C1 segment of cervical spinal cord (tissue), 14 donors: ENCODE measurements at places on chromosomes 6 and 20.

GRCh38 chr6:169967687-169968086 is 216.3 kb downstream of the ERMARD start:
- no peak for DNase-seq

DNA sequence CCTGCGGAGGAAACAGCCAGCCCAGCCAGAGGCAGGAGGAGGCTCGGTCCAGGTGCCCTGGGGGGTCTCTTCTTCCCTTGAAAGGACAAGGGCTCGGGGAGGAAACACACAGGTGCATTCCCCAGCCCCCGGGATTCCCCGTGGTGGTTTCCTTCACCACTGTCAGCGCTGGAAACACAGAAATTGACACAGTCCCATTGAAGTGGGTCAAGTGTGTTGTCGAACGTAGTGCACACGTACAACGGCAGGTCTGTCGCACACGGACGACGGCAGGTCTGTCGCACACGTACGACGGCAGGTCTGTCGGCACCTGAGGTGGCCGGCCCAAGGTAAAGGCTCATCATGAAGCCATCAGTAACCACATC is 80.9 kb downstream of the DLL1 start:
- no peak for DNase-seq

DNA sequence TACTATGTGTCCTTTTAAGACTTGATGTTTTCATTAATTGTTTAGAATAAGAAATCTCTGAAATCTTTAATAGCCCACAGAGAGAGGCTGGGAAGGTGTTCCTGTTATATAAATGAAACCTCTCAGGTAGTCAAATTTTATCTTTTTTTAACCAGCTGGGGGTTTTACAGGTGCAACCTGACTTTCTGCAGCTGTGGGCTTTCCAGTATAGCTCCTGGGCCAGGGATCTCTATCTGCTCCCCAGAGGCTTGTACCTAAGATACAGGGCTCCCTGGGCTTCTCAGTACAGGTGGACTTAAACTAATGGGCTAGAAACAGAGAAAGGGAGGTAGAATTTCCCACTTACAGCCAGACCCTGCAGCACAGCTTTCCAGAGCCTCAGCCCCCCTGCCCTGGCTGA is 49.4 kb downstream of the HLA-C start:
- DNase-seq: no peak

- no peak for DNase-seq
Observed at GRCh38 chr6:128597004-128597403, 76.6 kb upstream of the PTPRK start.

- DNase-seq: no peak
Observed at GRCh38 chr6:49326347-49326746, 136.7 kb downstream of the MMUT start.

- DNase-seq: peak; percentile 8
Observed at GRCh38 chr20:46458866-46459750, 52.7 kb upstream of the ELMO2 start.

DNA sequence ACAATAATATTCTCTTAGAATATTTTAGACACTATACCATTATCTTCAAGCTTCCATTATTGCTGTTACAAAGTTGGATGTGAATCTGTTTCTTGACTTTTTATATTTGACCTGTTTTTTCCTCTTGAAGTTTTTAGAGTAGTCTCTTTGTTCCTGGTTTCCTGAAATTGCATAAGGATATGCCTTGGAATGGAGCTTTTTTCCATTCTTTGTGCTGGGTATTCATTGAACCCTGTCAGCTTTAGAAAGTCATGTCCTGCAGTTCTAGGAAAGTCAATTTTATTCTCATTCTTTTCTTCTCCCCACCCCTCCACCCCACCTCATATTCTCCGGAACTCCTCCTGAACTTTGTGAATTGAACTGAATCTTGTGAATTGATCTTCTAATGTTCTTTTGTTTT is 92.4 kb upstream of the FOXO3 start:
- DNase-seq: no peak

- DNase-seq: no peak
Observed at GRCh38 chr6:34865107-34865506, 22.7 kb downstream of the TAF11 start.

DNA sequence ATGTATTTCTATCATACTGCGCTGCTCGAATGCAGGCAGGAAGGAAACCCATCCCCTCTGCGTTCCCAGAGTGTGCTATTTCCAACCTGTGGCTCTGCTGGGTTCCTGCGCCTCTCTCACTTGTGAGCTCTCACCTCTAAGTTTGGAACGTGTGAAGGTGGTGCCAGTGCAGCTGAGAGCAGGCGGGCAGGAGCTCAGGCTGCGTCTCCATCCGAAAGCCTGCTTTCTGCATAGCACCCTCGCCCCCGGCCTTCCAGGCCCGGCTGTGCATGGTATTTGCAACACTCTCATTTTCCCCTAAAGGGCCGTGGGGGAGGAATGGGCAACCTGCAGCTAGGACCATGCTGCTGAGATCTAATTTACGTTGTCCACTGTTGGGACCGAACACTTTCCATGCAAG is 288.0 kb upstream of the TSHZ2 start:
- no peak for DNase-seq

DNA sequence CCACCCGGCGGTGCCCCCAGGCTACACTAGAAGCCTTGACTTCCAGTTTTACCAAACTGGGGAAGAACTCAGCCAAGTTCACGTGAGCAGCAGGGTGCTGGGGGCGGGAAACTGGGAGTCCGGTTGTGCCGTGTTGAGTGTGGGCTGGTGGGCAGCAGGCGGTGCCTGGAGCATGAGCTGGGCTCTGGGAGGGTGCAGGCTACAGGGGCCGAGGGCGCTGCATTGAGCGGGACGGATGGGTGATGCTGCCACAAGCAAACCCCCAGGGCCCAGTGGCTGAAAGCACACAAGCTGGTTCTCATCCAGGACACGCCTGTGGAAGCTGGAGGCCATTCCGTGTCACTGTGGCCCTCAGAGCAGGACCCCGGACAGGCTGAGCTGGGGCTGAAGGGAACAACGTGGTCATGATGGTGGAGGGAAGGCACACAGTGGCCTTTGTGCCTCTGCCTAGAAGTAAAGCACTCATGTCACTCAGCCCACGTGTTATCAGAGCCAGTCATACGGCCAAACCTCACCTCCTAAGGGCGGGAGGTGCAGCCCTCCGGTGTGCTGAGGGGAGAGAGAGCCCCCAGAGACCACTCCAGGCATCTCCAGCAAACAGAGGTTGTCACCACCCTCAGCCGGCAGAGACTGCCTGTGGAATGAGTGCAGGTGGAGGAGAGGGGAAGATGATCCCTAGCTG is 29.5 kb downstream of the RBM38 start:
- DNase-seq: no peak

GRCh38 chr6:15914553-15914952 is 214.3 kb upstream of the MYLIP start:
- no peak for DNase-seq

GRCh38 chr6:158853072-158853879 is 34.1 kb upstream of the EZR start:
- DNase-seq: no peak

DNA sequence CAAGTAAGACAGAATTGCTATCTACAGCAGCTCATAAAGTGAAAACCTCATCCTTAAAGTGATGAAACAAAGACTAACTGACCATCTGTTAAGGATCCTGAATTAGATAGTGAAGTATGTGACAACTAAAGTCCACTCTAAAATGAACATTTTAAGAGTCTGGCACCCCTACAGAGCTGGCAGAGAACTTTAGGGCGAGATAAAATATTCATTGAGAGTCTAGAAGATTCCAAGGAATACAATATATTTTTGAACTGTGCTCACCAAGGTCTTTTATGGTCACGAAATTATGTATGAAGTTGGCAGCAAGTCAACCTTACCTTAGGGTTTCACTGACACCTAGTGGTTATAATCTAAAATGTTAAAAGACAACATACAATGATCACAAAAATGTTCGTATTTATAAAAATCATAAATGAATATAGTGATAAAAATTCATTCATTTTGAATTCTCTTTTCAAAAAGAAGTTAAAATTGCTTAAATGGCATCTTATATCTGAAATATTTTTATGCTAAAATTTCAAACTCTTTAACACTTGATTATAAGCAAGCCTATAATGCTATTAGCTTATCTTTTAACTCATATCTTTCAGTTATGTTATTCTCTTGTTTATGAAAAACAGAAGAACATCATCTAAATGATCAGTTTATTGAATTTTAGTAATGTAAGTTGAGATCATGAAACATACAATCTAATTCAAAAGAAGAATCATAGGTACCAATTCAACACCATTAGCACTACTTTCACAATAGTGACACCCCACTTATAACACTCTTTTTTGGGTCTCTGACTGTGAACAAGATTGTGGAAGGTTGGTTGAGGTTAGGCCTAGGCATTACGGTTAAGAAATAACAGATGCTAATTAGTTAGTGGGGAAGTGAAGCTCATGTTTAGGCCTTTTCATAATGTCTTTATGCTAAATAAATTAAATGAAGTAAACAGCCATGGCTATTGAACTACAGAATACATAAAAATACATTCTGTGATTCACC is 27.5 kb downstream of the RSPH3 start:
- no peak for DNase-seq

DNA sequence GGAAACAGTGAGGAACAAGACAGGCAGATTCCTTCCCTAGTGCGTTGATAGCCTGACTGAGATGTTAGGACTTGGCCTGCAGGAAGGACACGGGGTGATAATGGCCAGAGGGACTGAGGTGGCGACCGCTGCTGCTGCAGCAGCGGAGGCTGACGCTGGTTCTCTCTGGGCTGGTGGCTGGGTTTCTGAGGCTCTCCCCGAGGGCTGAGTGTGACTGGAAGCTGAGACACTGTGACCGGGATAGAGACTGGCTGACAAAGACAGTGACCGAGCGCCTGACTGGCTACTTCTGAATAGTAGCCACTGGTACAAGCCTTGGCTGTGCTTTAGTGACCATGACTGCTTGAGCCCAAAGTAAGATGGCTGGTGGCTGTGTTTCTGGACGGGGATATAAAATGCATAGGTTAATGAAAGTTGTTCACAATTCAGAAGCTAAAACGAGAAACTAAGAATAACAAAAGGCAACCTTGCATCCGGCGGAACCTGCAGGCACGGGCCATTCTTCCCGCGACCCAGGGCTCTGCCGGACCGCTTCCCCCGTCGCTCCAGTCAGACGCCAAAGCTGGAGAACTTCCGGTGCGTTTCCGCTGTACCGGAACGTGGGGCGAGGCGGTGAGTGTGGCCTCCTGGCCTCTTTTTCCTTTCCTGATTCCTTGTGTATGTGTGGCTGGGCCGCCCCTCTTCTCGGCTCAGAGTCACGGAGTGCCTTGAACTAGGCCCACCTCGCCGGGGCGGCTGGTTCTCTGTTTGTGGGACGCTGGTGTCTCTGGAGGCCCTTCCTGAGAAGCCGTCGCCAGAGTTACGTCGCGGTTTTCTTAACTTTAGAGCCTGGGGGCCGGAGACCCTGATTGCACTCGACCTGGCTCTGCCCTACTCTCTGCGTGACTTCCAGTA is at the start of gene AAR2:
Gene AAR2 (plus strand): TSS at position 587 of the 894 bp plus-strand sequence. CDS start 3,391 bp downstream, outside the sequence.
- DNase-seq: peak; percentile 83

- DNase-seq: no peak
Observed at GRCh38 chr20:48208176-48208575, 422.9 kb upstream of the SULF2 start.

GRCh38 chr20:35625584-35626385 is 10.2 kb downstream of the SPAG4 start:
- peak; percentile 6 for DNase-seq

GRCh38 chr20:41984031-41984430 is 365.9 kb upstream of the CHD6 start:
- no peak for DNase-seq

DNA sequence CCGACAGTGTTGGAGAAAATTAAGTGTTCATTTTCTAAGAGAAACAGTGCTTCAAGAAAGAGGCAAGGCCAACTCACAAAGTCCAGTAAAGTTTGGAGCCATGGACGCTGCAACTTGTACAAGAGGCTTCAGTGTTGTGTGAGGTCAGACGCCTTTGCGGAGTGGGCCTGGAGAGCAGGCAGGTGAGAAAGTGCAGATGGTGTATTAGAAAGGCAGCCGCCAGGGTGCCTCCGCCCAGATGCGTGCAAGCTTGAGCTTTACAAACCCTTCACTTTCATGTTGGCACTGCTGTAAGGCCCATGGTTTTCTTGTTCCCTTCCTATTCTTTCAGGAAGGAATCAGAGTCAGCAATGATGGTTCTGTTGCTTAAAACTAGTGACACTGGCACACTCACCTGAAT is 25.4 kb upstream of the EXOC2 start:
- no peak for DNase-seq

- peak; percentile 44 for DNase-seq
Observed at GRCh38 chr20:20360464-20360863, 7.4 kb upstream of the INSM1 start.

- DNase-seq: no peak
Observed at GRCh38 chr6:144845186-144845585, 560.1 kb downstream of the UTRN start.

DNA sequence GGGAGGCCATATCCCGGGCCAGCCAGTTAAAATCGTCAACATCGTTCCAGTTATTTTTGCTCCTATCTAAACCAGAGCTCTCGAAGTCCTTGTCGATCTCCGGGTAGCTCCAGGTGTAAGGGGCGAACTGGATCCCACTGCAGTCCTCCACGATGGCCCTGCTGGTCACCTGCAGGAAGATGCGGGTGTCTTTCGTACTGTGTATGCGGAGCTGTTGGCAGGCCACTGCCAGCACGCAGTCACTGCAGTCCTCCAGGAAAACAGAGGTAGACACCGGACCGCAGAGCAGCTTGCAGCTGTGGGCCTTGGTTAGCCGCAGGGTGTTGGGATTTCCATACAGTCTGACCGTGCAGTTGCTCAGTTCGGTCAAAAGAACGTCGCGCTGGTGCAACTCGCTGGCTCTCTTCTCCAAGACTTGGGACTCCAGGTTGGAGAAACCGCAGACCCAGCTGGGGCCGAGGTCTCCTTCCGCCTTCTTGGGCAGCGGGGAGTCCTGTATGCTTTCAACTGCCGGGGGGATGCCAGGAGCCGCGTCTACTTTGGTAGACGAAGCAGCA is 742 bp downstream of the TBCC start:
- peak; percentile 22 for DNase-seq

- DNase-seq: no peak
Observed at GRCh38 chr6:906920-907319, 214.0 kb upstream of the EXOC2 start.

- DNase-seq: no peak
Observed at GRCh38 chr6:70413992-70414494, 735 bp downstream of the FAM135A start.

DNA sequence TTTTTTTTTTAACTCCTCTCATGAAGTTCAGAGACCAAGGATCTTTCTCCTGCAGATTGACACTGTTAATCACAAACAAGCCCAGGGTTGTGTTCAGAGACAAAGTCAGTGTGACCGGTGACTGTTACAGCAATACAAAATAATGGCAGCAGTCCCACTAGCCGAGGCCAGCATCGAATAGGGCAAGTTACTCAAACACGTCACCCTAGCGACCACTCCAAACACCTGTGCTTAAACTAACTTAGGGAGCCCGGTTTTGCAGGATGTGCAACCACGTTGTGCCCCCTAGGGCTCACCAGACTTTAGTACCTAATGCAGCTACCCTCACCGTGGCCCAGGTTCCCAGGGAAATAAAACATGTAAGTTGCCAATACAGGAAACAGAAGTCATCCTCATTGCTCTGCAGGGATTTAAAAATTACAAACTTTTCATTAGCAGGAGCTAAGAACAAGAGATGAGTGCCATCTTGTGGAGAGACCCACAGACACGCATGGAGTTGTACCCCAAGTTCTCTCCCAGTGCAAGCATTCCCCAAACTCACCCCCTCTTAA is 38.1 kb downstream of the FAM50B start:
- no peak for DNase-seq
